Dermis blood vessel endothelial cell (primary cell): ENCODE measurements at places on chromosomes 16 and 17.

- no peak for DNase-seq
Observed at GRCh38 chr17:8696906-8697305, 47.7 kb downstream of the CCDC42 start.

- peak; percentile 70 for DNase-seq
Observed at GRCh38 chr16:11632455-11632939, 35.8 kb upstream of the SNN start.

DNA sequence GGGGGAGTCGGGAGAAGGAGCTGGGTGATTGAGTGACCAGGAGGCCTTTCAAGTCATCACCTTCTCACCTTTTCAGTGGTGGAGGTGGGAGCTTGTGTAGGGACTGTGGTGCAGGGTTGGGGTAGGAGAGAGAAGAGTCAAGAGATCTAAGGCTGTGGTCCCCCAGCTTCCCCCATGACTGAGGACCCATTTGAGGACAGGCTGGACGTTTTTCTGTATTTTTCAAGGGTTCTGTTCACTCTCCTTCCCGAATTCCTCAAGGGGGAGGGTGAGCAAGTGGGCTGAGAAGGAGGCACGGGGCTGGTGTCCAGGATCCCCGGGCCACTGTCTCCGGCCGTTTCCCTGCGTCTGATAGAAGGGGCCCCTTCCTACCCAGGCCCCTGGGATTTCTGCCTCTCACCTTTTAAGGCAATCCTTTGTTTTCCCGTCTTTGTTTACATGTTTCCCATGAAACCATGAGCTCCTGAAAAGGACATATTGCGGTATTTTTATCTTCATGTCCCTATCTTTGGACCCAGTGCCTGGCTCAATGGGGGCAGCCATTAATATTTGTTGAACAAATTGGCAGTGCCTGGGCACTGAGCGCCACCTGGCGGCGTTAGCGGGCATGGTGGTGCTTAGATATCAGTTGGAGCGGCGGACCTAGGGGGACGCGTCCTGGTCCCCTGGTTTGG lies 9.2 kb upstream of the CD300A start:
- peak; percentile 80 for DNase-seq

GRCh38 chr17:7423679-7424078 lies 1.7 kb upstream of the SPEM2 start:
- no peak for DNase-seq

- peak; percentile 46 for DNase-seq
Observed at GRCh38 chr17:32927724-32928585, at the start of gene TMEM98. TSS of gene TMEM98 (plus strand) at chr17:32928153. CDS start at chr17:32931529, 3,376 bp downstream.

DNA sequence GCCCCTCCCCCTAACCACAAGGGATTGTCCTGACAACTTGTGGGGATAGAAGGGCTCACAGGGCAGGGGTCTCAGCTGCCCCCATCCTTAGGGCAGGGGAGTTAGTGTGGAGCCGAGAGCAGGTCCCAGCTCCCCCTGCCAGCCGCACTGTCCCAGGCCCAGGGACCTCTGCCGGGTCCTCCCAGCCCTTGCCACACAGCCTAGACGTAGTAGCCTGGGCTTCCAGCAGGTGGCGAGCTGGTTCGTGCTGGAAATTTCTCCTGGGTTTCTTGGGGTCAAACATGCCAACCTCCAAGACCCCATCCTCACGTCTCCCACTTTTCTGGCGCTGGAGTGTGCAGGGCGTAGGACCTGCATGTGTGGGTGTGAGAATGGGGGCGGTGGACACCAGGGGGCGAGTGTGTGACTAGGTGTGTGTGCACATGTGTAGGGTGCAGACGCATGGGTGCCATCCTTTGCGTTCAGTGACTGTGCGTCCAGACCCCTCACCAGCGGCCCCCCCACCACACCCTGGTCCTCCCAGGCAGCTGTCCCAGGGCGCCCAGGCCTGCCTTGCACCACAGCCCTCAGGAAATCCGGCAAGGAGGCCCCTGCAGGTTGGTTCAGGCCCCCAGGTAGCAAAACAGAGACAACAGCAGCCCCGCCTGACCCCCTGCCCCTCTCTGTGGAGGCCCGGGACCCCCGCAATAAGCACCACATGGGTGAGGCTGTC lies 29.5 kb downstream of the SBK1 start:
- DNase-seq: peak; percentile 58
